A172 (cell line): ENCODE measurements at places on chromosomes 1 and 21. TPM values are rescaled to one million over a fixed set of nuclear protein-coding genes. Genes with fewer than 3 reads are reported as not detected.

- DNase-seq: peak; percentile 30
Observed at GRCh38 chr1:39238476-39238875, 34.0 kb downstream of the MACF1 start.

- no peak for DNase-seq
Observed at GRCh38 chr21:45372732-45373355, 32.1 kb upstream of the COL18A1 start.

DNA sequence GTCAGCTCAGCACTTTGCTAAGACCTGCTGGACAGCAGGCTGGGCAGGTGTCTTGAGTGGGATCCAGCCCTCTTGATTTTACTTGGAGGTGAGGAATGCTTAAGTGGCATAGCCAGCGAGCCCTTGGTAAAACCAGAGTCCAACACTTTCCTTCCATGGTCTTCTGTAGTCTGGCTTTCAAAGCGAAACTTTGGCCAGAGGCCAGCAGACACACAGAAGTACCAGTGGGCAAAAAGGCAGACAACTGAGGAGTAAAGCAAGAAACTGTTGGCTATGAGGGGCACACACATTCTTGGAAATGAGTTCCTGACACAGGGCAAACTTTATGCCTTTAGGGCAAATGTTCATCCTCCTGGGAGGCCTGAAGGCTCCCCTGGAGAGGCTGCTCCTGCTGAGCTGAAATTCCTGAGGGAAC is 281.0 kb upstream of the POU3F1 start:
- DNase-seq: peak; percentile 0

GRCh38 chr21:31865429-31865970 is 7.3 kb upstream of the HUNK start:
- DNase-seq: no peak

NENF gene
- total RNA-seq: 113 and 131 TPM in 2 replicates

SLC16A4 gene
- total RNA-seq: 31.0 and 35.0 TPM in 2 replicates

- no peak for DNase-seq
Observed at GRCh38 chr1:97693601-97694000, 227.2 kb downstream of the DPYD start.

ZBTB8B gene
- 0.02 and 0.07 TPM in 2 replicates for total RNA-seq

TRAF3IP3 gene
- total RNA-seq: not detected in 2 replicates

DNA sequence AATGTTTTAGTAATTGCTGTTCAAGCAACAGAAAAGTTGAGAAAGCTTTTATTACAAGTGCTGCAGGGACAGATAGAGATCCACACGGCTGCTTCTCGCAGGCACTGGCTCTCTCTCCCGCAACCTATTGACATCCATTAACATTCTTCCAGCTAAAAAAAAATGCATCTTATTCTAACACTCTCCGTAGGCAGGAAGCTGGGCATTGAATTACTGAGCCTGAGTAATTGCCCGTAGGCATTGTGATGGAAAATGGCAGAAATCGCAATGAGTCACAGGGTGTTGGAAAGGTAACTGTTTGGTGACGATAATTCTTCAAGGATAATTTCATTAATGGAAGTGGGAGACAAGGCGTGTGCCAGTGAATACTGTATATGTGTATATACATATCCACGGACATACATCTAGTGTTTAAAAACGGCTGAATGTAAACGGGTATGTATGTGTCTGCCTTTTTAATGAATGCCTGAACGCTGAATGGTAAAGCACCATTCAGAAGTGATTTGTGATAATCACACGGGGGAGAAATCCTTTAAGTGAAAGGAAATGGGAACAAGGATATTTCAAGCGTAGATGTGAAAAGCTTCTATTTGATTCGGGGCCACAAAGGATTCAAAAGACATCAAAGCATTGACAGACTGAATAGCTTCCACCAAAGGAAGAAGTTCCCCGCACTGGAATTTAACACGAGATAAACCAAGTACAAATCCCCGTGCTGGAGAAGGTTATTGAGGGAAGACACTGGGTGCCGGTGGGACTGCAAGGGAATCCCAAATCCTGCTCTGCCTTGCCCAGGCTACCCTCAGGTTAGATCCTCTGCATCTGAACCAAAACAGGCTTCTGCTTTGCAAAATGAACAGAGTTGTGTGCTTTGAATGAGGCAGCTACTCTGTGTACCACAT is 567.2 kb downstream of the NPHP4 start:
- no peak for DNase-seq

DNA sequence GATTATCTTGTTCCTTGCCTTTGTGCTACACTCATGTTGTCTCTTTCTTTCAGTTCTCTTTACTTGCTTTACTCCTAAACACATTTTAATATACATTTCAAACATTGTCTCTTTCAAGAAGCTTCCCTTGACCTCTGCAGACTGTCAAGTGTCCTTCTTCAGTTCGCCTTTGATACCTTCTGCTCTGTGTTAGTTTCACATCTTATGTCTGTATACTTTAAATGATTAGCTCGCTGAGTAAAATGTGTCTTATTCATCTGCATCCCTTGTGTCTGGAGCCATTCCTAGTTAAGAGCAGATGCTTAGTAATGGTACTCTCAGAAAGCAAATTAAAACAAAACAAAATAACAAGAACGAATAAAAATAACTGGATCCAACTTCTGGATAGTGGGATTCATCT is 303.3 kb downstream of the S1PR1 start:
- DNase-seq: no peak

RPE65 gene
- not detected in 2 replicates for total RNA-seq

DNA sequence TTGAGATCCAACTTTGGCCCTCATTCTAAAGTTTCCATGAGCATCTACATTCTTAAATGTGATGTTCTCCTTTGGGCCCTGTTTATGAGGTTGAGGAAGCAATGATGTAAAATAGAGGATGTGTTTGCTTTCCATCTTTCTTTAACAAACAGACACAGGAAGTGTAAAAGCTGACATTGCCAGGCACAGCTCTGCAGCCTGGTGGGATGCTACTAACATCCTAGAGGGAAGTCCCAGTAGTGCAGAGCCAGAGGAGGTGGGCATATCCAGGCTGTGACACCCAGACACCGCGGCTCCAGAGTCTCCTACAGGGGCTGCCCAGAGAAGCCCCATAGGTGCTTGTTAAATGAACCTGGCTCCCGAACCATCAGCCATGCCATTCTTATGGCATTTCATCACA is 16.2 kb downstream of the OLFML2B start:
- no peak for DNase-seq

- DNase-seq: no peak
Observed at GRCh38 chr1:229336345-229336744, 6.5 kb downstream of the CCSAP start.

- no peak for DNase-seq
Observed at GRCh38 chr1:59276439-59276851, 20.4 kb upstream of the FGGY start.

GRCh38 chr1:109838838-109839240 is 71.8 kb upstream of the CSF1 start:
- DNase-seq: peak; percentile 90

SPRR1B gene
- not detected in 2 replicates for total RNA-seq

GRCh38 chr1:28759257-28759656 is 22.5 kb downstream of the YTHDF2 start:
- no peak for DNase-seq

- DNase-seq: no peak
Observed at GRCh38 chr1:11339346-11340232, 66.6 kb downstream of the UBIAD1 start.

DNA sequence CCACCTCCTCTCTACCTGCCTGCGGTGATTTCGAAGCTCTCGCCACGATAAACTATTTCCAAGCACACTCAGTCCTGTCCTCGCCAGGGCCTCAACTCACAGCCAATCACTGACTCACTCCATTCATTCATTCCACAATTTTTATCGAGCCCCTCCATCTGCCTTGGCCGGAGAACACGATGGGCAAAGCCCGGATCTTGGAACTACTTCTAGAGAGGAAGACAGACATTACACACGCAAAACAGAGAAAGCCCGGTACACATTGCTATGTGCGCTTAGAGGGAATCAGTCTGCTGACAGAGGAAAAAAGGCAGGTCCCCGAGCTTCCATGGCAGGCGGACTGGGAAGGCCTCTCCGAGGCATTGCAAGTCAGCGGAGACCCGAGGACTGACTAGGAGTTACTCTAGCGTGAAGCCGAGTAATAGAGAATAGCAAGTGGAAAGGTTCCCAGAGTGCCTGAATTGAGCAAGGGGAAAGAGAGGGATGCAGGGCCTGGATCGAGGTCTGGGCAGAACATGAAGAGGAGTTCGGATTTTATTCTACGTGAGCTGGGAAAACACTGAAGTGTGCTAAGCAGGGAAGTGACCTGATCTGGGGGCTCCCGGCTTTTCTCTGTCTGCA is 54.2 kb upstream of the DNAJC6 start:
- no peak for DNase-seq

- peak; percentile 72 for DNase-seq
Observed at GRCh38 chr1:156704930-156705320, 458 bp downstream of the CRABP2 start.

DNA sequence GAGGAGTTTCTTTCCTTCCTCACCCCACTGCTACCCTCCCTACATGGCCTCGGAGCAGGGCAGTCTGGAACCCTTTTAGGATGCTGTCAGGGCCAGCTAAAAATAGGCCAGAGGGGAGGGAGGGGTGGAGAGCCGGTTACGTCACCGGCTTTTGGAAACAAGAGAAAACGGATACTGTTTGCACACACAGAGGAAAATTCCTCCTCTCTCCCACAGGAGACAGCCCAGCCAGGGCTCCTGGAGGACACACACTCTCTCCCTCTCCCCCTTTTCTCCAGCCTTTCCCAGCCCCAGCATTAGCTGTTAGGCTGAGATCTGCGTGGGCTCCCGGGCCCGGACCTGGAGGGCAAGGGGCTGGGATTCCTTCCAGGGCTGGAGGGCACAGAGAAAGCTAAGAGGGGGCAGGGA is 20.0 kb upstream of the ALDH4A1 start:
- DNase-seq: peak; percentile 68

DNA sequence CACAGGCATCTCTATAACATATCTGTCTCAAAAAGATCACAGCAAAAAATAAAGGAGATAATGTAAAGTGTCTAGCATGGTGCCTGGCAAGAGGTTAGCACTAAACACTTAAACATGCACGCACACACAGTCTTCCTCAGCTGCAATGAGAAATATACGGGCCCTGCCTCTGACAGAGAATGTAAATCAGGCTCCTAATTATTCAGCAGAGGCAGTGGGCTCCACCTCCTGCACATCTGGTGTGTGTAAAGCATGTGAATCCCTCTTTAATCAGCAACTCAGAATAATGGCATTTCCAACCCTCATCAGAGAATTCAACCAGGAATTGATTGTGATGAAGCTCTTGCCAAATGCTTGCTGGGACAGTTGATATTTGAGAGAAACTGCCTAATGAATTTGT is 85.6 kb upstream of the KCNA3 start:
- DNase-seq: no peak

ERG gene
- total RNA-seq: 0.05 TPM in 1 of 2 replicates, not detected in the other

- DNase-seq: no peak
Observed at GRCh38 chr1:67614511-67614934, 70.5 kb upstream of the GADD45A start.

GRCh38 chr1:46401154-46401913 is 7.2 kb downstream of the FAAH start:
- no peak for DNase-seq

RNF186 gene
- not detected in 2 replicates for total RNA-seq

PGM1 gene
- 46.5 and 50.5 TPM in 2 replicates for total RNA-seq

DNA sequence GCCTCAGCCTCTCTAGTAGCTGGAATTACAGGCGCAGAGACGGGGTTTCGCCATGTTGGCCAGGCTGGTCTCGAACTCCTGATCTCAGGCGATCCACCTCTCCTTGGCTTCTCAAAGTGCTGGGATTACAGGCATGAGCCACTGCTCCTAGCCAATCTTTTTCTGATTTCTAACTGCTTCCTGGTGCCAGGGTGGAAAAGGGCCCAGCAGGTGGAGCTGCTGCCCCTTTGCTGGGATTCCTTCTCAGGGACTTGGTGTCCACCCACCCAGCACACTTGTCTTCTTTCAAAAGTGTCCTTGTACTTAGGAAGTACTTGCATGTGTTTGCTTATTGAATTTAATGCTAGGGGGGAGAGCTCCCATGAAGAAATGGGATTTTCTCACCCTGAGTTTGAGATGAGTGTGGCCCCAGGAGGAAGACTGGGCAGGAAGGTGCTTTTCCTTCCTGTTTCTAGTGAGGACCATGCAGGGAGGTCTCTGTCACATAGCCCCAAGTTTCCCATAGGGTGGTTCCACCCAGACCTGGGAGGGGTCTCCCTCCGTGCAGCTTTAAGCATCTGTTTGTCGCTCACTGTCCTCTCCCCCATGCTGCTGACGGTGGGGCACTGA is 14.2 kb downstream of the UTP11 start:
- DNase-seq: peak; percentile 53

KCNAB2 gene
- 4.7 and 14.4 TPM in 2 replicates for total RNA-seq

KCNK1 gene
- total RNA-seq: 3.5 and 4.3 TPM in 2 replicates

GRCh38 chr1:59061876-59062275 is 235.0 kb upstream of the FGGY start:
- DNase-seq: no peak

KIF17 gene
- 2.1 and 3.6 TPM in 2 replicates for total RNA-seq

DNA sequence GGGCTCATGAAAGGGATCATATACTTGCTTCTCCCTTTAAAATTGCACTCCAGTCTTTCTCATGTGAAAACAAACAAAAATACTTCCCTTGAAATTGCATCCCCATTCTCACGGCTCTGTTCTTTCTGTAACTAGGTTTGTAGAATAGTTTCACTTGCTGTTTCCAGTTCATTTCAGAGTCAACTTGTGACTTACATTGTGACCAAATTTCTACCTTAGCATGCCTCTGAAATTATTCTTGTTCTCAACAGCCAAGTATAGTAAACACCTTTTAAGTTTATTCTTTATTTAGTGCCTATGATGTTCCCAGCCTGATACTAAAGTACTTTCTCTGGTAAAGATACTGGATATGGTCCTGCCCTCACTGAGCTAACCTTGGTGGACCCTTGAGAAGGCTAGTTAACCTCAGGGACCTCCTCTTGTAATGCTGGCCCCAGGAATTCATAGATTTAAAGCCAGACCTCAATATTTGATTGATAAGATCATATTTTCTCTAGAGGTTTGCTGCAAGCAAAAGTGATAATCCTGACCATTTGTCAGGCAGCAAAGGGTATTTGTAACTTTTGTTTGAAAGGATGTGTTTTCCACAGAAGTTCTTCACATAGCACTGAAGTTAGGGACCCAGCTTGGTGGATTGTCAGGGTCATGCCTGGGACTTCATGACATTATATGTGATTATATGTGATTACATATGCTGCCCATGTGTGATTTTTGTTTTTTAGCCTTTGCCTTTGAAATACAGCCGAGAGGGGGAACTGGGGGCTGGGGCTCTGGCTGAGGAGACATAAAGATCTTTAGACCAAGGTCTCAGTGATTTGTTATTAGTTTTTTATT is 29.6 kb downstream of the VANGL2 start:
- DNase-seq: no peak

GRCh38 chr1:107250169-107250568 is 109.3 kb downstream of the NTNG1 start:
- no peak for DNase-seq
